ENCODE measurements at places on chromosomes 5 and 9. TPM values are rescaled to one million over a fixed set of nuclear protein-coding genes. Genes with fewer than 3 reads are reported as not detected.

DNA sequence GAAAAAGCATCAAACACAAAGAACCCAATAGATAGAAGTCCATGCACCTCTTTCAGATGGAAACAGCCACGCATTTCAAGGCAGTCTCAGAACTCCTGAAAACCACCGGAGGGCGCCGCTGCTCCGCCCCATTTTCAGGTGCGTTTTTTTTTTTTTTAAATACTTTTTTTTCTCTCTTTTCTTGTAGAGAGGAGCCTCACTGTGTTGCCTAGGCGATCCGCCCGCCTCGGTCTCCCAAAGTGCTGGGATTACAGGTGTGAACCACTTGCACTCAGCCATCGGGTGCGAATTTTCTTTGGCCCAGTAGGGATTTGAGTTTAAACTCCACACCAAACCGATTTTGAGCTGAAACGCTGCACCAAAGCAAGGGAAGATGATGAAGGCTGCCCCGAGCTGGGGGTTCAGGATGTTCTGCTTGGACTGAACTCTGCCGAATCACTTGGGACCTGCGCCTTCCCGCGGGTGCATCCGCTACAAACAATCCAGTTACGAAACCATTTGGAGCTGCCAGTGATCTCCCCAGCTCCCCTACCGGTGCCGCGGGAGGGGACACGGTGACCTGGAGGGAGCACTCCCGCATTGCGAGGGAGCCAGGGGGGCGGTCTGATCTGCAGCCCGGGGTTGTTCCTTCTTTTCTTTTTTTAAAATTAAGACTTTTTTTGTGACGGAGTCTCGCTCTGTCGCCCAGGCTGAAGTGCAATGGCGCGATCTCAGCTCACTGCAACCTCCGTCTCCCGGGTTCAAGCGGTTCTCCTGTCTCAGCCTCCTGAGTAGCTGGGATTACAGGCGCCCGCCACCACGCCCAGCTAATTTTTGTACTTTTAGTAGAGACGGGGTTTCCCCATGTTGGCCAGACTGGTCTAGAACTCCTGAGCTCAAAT is 1.4 kb downstream of the PTGR1 start:
- peaks cover 18% of the 10 kb centered on the region for H3K4me1 ChIP-seq
- peak; percentile 26 for DNase-seq
- H3K27me3 ChIP-seq: peaks cover 36% of the 10 kb centered on the region
- H3K27ac ChIP-seq: no peak overlapping the region

DNA sequence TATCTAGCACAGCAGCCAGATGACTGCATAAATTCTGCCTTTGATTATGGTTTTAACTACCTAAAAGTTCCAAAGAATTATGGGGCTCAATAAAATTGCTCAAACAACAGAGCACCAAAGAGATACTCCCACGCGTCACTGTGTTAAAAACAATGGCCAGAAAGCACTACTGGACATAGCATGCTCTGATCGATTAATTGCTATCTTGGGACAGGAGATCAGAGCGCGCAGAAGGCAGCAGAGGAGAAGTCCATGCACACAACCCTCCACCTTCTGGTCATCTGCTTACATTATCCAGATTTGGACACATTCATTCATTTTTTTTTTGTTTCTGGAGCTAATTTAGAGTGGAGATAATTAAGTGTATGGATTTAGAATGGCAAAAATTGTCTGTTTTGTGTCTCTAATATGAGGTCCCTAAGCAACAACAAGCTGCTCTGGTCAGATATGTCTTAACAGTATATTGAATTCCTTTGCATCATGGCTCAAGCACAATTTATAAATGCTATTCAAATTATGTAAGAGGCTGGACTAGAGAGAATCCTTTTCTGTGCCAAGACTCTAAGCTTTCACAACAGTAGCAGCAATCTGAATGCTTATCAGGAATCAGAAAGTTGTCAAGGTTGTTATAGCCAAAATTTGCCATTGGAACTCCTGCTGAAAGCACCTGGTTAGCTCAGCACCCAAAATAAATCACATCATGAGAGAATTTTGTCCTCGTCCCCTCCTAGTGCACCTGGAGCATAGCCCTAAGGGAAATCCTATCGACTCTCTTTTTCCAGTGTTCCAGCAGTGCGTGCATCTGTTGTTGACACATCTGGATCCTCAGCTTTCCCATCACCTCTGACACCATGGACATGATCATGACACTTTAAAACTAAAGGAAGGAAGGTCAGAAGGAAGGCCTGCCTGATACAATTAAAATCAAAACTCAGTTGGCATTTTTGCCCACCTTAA is 98.6 kb upstream of the HMHB1 start:
- H3K4me3 ChIP-seq: no peak overlapping the region
- H3K4me1 ChIP-seq: peaks cover 17% of the 10 kb centered on the region
- H3K27ac ChIP-seq: no peak overlapping the region
- DNase-seq: no peak
- no peaks in the 10 kb centered on the region for H3K27me3 ChIP-seq
- no peaks in the 10 kb centered on the region for H3K36me3 ChIP-seq

The BRD9 gene
- total RNA-seq: 72.9 TPM

The ARHGEF28 gene
- 0.11 TPM for total RNA-seq

The GDNF gene
- 0.60 TPM for total RNA-seq

The MYMK gene
- total RNA-seq: not detected

- H3K4me1 ChIP-seq: peaks cover 6% of the 10 kb centered on the region
- no peaks in the 10 kb centered on the region for H3K36me3 ChIP-seq
- no peak for DNase-seq
Measured at GRCh38 chr9:127541865-127542264, 70.2 kb upstream of the STXBP1 start.

The FAM151B gene
- 0.43 TPM for total RNA-seq

The DEPDC1B gene
- total RNA-seq: 25.1 TPM

The RPL37 gene
- total RNA-seq: 1,583 TPM

DNA sequence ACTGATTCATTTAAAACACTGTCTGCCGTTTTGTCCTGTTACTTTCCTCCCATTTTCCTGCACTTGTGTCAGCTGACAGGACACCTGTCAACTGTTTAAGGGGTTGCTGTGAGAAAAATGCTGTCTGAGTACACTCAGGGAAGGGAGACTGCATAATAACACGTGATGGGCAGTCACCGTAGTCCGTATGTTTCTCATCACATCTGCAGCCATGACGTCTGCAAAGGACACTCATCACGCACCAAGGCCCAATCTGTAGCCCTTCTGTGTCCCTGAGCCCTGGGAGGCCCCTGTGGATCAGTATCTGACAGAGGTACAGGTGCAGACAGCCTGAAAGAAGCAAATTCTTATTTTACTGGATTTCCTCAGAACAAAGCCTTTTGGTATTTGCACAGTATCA is 396.3 kb downstream of the YTHDC2 start:
- H3K4me1 ChIP-seq: no peaks in the 10 kb centered on the region
- H3K4me3 ChIP-seq: no peak overlapping the region
- H3K27ac ChIP-seq: no peak overlapping the region
- no peak for DNase-seq

GRCh38 chr9:121780177-121781040 is 129.0 kb downstream of the DAB2IP start:
- no peak overlapping the region for H3K27ac ChIP-seq
- no peaks in the 10 kb centered on the region for H3K36me3 ChIP-seq
- DNase-seq: no peak
- peaks cover 6% of the 10 kb centered on the region for H3K4me1 ChIP-seq

DNA sequence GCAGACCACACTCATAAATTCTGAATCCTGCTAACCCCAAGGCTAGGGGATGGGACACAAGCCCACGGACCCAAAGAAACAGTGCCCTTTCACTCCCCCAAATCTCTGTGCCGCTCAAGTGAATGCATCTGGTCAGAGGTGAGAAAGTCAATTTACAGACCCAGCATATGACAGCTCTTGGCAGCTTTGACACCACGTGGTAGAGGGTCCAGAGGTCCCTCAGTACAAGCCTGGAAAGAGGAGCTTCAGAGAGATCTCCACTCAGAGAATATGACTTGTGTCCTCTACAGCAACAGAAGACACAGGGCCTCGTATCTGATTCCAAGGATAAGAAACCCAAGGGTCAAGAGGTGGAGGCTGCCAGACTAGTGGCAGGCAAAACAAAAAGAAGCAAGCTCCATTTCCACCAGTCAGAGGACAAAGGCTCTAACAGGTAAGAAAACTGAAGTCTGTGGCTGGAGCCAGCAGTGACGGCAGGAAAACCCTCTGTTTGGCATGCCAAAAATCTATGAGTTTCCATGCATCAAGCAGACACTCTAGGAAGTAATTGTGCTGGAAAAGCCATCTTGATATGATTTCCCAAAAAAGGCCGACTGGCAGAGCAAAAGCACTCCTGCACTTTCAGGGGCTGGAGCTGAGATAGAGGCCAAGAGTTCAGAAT is 138.7 kb downstream of the UGCG start:
- H3K27ac ChIP-seq: no peak overlapping the region
- peaks cover 24% of the 10 kb centered on the region for H3K27me3 ChIP-seq
- no peak for DNase-seq
- peaks cover 17% of the 10 kb centered on the region for H3K36me3 ChIP-seq
- peaks cover 42% of the 10 kb centered on the region for H3K4me1 ChIP-seq
- no peak overlapping the region for H3K4me3 ChIP-seq

The LRRTM2 gene
- total RNA-seq: 0.44 TPM

DNA sequence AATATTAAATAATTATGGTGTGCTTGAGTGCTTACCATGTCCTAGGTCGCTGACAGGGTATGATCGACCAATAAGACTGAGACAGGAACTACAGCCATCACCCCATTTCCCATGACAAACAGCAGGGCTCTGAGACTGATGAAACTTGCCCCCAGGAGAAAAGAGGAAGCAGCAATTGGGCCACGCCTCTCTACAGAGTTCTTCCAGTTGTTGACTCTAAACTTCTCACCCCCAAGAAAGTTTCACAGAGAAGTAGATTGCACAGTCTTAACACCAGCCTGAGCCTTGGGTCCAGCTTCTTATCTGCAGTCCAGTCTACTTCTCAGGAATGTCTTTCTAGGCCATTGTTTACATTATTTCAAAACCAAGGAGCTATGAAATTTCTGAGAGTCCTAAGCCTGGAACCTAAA is 182.2 kb upstream of the ANKRD55 start:
- H3K4me1 ChIP-seq: peaks cover 18% of the 10 kb centered on the region
- peaks cover 13% of the 10 kb centered on the region for H3K36me3 ChIP-seq
- H3K27me3 ChIP-seq: no peaks in the 10 kb centered on the region
- H3K4me3 ChIP-seq: no peak overlapping the region

DNA sequence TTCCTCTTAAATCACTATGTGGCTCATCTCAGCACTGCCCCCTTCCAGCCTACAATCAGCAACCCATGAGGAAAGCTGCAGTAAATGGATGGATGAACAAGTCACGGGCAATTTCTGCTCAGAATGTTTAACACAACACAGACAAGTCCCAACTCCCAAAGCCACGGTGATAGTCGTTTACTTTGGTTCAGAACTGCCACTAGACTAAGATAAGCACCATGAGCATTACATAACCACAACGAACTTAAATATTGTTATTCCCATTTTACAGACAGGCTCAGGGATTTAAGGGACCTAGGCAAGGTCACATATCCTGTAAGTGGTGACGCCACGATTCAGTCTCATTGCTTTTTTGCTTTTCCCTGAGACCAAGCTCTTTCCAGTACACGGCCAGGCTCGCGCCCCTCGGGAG is 2.0 kb upstream of the SMIM27 start:
- H3K27ac ChIP-seq: peak overlapping the region; percentile 60
- H3K4me3 ChIP-seq: peak overlapping the region; percentile 91
- H3K36me3 ChIP-seq: peaks cover 32% of the 10 kb centered on the region
- H3K27me3 ChIP-seq: no peaks in the 10 kb centered on the region

The FGF18 gene
- total RNA-seq: 0.16 TPM

The NKD2 gene
- total RNA-seq: 14.4 TPM

The SLC1A1 gene
- 0.14 TPM for total RNA-seq

DNA sequence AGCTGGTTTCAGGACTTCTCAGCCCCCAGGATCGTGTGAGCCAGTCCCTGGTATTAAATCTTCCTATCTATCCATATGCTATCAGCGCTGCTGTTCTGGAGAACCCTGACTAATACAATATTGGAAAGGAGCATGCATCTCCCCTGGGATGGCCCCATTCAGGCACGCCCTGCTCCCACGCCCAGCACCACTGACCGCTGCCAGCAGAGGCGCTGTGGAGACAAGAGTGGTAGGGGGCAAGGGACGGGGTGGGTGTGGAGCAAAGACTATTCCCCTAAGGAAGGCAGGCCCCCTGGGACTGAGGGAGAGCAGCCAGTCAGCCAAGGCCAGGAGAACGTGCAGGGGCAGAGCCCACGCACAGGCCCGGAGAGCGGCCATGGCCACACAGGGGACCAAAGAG is 116.0 kb downstream of the VAV2 start:
- DNase-seq: no peak
- no peaks in the 10 kb centered on the region for H3K36me3 ChIP-seq
- H3K27me3 ChIP-seq: no peaks in the 10 kb centered on the region
- H3K27ac ChIP-seq: no peak overlapping the region

The IDNK gene
- total RNA-seq: 5.1 TPM

- no peaks in the 10 kb centered on the region for H3K36me3 ChIP-seq
- H3K27me3 ChIP-seq: peaks cover 6% of the 10 kb centered on the region
- no peak overlapping the region for H3K4me3 ChIP-seq
- H3K27ac ChIP-seq: no peak overlapping the region
- H3K4me1 ChIP-seq: no peaks in the 10 kb centered on the region
- no peak for DNase-seq
Measured at GRCh38 chr9:88642336-88642735, 107.4 kb downstream of the NXNL2 start.

The WNT8A gene
- not detected for total RNA-seq

The CLIC3 gene
- total RNA-seq: not detected

DNA sequence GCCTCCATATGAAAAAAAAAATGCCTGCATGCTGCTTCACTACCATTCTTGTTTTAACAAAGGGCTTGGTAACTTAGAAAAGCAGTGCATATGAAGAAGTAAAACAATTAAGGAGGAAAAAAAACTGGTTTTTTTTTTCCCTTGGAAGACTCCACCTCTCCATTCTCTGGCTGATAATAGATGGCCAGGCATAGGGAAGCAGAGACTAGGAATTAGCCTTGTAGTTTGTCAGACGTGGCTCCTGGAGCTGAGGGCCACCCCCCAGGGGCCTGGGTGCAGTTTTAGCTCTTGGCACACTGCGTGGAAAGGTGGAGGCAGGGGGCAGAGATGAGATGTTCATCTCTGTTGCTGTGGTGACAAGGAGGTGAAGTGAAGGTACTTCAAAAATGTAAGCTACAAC is 42.7 kb downstream of the WDR36 start:
- H3K27me3 ChIP-seq: no peaks in the 10 kb centered on the region
- H3K4me1 ChIP-seq: peaks cover 15% of the 10 kb centered on the region
- H3K27ac ChIP-seq: no peak overlapping the region
- H3K4me3 ChIP-seq: no peak overlapping the region
- DNase-seq: no peak

DNA sequence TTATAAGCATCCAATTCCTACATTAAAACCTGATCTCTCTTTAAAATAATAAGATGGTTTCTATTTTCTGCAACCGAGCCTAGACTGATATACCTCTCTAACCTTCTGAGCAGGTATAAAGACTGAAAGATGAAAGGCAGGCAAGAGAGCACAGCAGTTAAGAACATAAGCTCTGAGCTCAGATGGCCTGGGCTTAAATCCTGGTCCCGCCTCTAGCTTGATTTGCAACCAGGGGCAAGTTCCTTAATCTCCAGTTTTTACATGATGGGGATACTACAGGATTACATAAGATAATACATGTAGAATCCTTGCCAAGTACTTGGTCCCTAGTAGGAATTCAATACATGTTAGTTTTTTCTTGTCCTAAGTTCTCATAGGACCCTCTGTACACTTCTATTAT is 33.9 kb downstream of the SLC24A2 start:
- no peak overlapping the region for H3K4me3 ChIP-seq
- peaks cover 10% of the 10 kb centered on the region for H3K4me1 ChIP-seq
- H3K36me3 ChIP-seq: no peaks in the 10 kb centered on the region
- H3K27ac ChIP-seq: no peak overlapping the region
- DNase-seq: no peak
